ENCODE measurements at places on chromosomes 3 and 15.

DNA sequence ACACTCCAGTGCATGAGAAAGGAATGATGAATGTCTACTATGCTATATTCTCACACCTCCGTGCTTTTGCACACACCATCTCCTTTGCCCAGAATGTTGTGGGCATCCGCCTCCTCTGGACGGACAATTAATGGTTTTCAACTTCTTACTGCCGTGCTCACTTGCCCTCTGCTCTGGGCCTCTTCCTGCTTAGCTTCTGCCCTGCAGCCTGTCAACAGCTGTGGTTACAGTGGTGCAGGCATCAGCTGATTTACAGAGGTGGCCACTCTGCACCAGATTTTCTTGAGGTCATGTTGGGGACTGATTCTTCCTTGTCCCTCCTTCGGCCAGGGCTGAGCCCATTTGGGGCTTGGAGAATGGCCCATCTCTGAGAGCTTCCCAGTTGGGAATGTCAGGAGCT lies 56.5 kb upstream of the TMEM115 start:
- DNase-seq = no peak

GRCh38 chr3:196569003-196569516 lies 600 bp downstream of the FBXO45 start:
- DNase-seq = peak; percentile 32

GRCh38 chr3:134859341-134859740 lies 64.3 kb downstream of the EPHB1 start:
- DNase-seq = no peak

DNA sequence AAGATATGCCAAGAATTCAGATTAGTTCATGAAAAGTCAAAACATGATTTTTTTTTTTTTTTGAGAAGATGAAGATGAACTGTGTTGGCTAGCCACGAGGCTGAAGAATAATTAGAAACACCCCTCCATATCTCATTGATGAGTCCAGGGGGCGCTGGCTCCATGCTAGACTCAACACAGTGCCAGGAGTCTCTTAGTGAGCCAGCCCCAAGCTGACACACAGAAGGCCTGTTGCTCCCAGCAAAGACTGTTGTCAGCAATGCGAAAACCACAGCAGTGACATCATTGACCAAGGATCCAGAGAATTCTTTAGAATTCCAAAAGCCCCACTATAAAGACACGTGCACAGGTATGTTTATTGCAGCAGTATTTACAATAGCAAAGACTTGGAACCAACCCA lies 185.2 kb downstream of the ANXA2 start:
- DNase-seq = no peak

DNA sequence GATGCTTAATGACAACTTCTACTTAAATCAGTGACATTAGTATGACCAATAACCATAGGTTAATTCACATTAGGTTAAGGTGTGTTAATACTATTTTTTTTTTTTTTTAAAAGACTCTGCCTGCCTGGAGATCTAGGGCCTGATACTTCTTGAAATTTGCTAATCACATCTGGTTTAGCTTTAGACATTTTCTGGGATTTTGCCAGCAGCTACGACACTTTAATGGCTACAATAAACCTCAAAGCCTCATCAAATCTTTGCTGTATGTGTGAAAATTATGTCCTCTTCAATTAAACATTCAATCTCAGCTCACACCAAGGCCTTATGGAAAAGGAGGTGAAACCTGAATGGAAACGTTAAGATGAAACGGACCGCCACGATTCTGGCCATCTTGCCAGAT lies 167.9 kb downstream of the GREM1 start:
- DNase-seq = no peak

GRCh38 chr15:55434989-55435825 lies 26.9 kb downstream of the PIERCE2 start:
- peak; percentile 36 for DNase-seq

GRCh38 chr3:28134198-28134597 lies 107.2 kb upstream of the CMC1 start:
- DNase-seq = no peak

DNA sequence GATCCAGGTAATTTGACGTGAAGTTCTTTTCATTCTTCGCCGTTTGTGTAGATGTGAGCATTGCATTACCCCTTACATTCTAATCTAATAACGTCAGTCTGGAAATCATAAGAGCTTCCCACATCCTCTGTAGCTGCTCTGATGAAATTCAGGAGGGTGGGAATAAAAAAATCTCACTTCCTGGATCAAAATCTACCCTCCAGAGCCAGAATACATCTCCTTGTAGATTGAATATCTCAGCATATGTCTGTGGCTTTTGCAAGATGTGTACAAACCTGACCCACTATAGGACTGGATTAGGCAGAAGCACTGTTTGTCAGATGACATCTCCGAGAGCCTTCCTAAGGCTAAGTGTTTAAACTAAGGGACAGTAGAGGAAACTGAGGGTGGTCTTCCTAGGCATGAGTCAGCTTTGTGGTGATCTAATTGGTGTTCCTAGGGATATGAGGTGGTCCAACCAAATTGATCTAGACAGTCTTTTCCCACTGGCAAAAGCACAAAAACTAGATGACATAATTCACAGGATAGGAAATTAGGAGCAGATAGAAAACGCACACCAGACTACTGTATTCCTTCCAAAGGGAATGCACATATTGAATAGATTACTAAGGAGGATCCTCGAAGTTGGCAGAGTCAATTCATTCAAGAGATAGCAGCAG lies 216.3 kb upstream of the LRTM1 start:
- no peak for DNase-seq

- no peak for DNase-seq
Observed at GRCh38 chr3:14461006-14461747, 58.8 kb downstream of the SLC6A6 start.

- no peak for DNase-seq
Observed at GRCh38 chr3:160001850-160002623, 13.4 kb downstream of the IL12A start.

DNA sequence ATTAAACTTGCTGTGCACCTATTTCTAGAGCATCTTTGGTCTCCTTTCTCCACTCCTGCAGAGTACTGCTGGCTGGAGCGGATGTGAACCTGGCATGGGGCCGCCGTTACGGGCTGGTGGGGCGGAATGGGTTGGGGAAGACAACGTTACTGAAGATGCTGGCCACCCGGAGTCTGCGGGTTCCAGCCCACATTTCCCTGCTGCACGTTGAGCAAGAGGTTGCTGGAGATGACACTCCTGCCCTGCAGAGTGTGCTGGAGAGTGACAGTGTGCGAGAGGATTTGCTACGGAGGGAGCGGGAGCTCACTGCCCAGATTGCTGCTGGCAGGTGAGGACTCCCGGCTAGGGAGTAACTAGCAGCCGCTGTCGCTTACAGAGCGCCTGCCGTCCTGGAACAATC lies 2.1 kb downstream of the ABCF3 start:
- DNase-seq = no peak

- DNase-seq = no peak
Observed at GRCh38 chr3:156416846-156417558, 137.9 kb downstream of the SSR3 start.

- peak; percentile 8 for DNase-seq
Observed at GRCh38 chr3:178671791-178672190, 135.6 kb downstream of the KCNMB2 start.

GRCh38 chr3:9930804-9931418 lies 2.7 kb upstream of the CRELD1 start:
- no peak for DNase-seq

- no peak for DNase-seq
Observed at GRCh38 chr3:115633467-115633866, 10.2 kb downstream of the GAP43 start.

DNA sequence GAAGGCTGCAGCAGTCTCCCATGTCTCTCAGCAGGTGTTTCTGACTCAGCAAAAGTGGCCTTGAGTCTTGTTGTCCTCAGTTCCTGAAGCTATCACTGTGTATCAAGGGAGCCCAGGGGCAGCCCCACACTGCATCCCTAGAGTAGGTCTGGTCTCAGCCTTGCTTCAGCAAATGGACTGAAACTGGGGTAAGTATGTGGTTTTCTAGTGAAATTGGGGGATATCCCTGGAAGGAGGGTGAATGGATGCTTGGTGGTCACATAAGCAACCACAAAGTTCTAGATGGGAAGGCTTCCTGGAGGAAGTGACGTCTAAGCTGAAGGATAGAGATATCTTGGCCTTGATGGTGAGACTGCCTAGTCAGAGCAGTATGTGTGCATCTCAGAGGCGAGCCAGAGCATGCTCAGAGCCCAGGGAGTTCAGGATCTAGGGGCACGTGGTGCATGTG lies 38.4 kb downstream of the TMEM158 start:
- DNase-seq = no peak

- no peak for DNase-seq
Observed at GRCh38 chr3:20038699-20039465, 1.4 kb upstream of the KAT2B start.

DNA sequence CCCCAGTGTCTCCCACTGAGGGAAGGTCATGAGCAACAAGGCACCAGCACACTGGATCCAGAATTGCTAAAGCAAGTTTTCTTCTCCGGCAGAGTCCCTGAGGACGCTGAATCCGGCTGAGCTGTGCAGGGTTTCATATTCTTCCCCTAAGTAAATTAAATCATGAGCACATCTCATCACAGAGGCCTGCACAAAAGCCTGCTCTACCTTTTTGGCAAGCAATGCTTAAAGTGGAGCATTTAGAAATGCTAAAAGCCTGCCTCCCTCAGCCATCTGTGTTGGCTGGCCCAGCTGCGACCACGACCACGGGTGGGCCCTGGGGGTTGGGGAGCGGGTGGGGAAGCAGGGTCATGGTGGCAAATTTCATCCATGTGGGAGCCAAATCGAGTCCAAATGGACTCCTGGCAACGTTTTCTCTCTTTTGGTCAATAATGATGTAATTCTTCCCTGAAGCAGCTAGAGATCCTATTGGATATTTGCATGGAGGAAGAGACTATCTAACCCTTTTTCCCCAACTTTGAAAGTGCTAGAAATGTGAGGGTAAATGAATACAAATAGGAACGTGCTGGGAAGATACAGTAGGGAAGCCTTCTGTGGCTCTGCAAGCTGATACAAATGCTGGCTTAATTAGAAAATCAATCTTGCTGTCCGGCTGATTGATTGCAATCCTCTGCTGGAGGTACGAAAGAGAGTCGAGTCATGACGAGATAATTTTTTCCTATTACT lies 532.8 kb upstream of the TBL1XR1 start:
- no peak for DNase-seq

GRCh38 chr15:60840306-60840702 lies 361.4 kb upstream of the ICE2 start:
- no peak for DNase-seq

DNA sequence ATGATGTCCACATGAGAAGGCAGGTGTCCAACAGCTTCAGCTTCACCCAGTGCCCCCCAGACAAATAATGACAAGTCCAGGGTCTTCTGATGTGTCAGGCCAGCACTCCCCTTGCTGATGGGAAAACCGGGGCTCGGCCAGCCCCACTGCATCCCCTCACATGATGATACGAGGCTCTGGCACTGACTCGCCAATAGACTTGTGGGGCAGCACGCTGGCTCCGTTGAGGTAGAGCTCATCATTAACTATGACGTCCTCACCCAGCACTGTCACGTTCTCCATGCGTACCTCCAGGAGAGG lies 2.1 kb upstream of the AMIGO3 start:
- DNase-seq = no peak

- DNase-seq = peak; percentile 73
Observed at GRCh38 chr3:196666001-196666867, 26.7 kb downstream of the NRROS start.

DNA sequence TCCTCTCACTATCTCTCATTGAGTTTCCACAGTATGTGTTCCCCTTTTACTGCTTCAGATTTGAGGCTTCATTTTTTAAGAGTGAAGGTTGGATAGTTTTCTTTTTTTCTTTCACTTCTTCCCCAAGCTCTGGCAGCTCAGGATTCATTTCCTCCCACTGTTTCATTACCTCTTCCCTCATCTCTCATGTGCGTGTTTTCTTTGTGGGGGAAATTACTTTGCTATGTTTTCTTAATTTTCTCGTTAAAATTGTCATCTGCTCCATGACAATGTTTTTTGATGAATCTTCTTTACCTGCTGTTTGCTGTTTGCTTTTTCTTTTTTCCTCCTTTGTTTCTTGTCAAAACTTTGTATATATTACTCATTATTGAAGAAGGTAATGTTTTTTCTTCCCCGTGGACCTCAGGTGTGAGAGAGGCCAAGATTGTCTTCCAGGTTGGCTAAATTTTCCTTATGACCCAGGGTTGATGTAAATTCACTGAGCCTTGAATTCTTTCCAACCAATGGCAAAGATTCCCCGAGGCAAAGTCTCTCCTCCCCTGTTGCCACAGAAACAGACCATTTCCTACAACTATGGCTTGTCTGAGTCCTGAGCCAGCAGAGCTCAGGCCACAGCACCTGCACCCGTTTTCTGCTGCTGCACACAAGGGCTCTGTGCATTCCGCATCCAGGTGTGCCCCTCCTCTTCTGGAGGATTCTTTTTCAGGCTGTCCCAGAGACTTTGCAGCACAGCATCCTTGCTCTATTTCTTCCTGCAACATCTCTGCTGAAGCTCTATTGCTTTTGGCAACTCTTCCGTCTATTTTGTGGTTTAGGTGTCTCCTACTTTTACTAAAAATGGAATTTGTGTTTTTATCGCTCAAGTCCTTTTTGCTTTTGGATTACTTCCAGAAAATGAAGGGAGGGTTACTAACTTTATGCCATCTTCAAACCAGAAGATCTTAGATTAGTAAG lies 66.1 kb downstream of the NOX5 start:
- DNase-seq = peak; percentile 18

GRCh38 chr3:157938154-157938779 lies 168.0 kb downstream of the SHOX2 start:
- no peak for DNase-seq

DNA sequence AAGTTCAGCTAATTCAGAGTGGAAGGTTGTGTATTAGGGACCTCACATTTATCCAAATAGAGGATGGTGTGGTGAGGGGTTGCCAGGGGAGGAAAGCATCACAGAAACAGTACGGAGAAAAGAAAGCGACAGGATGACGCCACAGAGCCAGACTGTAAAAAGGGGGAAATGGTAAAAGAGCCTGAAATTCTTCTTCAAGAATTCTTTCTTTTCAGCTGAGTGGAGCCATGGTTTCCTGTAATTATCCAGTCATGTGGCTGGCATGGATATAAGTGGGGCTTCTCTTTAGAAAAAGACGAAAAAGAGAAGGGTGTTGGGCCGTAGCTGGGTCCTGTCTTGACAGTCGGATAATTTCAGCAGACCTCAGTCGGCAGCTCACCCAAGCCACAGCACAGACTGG lies 24.5 kb upstream of the PSMD6 start:
- no peak for DNase-seq

DNA sequence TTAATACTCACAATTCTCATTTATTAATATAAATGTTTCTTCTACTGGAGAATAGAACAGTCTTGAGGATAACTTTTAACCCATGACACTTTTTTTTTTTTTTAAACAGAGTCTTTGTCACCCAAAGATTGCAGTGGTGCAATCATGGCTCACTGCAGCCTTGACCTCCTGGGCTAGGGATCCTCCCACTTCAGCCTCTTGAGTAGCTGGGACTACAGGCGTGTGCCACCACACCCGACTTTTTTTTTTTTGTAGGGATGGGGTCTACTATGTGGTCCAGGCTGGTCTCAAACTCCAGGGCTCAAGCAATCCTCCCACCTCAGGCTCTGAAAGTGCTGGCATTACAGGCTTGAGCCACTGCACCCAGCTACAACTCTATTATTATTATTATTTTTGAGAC lies 34.5 kb downstream of the PIK3CB start:
- no peak for DNase-seq

Measured in Ammon's horn (tissue), 1 donor.